ENCODE measurements at places on chromosomes 1 and 21. TPM values are rescaled to one million over a fixed set of nuclear protein-coding genes. Genes with fewer than 3 reads are reported as not detected.
A peak's percentile ranks its signal among the peaks of the same experiment; 100 is the strongest.

GRCh38 chr21:42302794-42303193, 12.4 kb downstream of the TFF3 start:
- no peak for ATAC-seq

DNA sequence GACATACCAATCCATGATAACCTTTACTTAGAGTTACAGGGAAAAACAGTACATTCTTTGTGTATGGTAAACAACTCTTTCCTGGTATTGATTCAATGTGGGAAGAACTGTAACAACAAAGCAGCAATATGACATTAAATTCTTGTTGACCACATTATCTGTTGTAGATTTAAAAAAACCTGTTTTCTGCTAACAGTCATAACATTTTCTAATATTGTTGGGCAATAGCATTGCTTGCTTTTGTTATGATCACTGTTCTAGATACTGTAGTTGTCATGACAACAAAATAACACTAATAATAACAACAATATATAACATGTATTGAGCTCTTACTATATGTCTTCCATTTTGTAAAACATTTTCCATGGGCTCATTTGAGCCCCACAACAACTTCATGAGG, 54.2 kb downstream of the PDE4B start:
- ATAC-seq = no peak

- peak; percentile 31 for ATAC-seq
These were observed 272.9 kb upstream of the C1orf105 start for GRCh38 chr1:172147541-172147940.

DNA sequence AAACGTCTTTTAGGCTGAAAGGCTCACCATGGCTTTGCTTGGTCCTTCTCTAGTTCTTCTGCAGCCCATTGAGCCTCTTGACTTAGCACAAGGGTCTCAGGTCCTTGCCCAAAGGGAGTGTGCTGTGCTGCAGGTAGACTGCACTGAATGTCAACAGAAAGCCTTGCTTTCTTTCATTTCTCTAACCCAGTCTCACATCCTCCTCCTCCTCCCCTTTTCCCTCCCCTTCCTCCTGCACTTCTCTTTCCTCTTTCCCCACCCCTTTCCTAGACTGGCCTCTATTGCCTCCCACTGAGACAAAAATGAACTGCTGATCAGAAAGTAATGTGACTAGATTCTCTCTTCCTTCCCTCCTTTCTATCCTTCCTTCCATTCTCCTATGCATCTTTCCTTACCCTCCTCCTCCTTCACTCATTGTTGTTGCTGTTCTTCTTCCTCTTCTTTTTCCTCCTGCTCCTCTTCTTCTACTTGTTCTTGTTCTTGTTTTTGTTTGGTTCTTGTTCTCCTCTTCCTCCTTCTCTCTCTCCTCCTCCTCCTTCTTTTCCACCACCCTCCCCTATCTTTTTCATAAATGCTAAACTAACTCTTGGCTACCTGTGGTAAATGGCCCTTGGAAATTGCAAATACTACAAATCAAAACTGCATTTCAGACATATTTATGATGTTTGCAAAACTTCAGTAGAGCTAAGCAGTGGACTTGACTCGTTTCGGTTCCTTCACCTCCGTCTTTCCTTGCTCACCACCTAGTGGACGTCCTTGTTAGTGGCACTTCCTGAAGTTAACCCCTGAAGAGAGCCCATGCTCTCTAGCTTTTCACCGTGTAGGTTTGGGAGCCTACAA, at the start of gene SELL:
SELL (minus strand) TSS at position 152 of the 840 bp plus-strand sequence; CDS start at position 30, 122 bp downstream.
- ATAC-seq = peak; percentile 88

- no peak for ATAC-seq
These were observed 173.3 kb downstream of the RWDD3 start for GRCh38 chr1:95407131-95407885.

GRCh38 chr1:205988585-205988995, 14.6 kb downstream of the RAB7B start:
- no peak for ATAC-seq

- ATAC-seq = no peak
These were observed 706.3 kb downstream of the ADGRL2 start for GRCh38 chr1:82507011-82507410.

DNA sequence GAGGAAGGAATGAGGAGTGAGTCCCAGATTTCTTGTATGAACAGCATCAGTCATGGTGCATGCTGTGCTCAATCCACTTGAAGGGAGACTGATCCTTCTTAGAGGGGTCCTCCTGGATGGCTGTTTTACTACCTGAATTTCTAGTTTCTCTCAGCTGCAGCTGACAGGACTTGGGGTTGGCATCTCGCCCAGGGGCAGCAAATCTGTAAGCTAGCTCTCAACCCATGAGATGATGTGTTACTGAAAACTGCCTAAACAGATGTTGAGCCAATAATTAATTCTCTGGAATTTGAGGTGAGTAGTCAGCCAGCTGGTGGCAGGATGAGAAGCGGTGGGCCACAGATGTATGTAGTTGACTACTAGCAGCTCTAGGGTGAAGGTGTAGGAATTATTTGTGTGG, 19.6 kb downstream of the BACH1 start:
- ATAC-seq = no peak

DNA sequence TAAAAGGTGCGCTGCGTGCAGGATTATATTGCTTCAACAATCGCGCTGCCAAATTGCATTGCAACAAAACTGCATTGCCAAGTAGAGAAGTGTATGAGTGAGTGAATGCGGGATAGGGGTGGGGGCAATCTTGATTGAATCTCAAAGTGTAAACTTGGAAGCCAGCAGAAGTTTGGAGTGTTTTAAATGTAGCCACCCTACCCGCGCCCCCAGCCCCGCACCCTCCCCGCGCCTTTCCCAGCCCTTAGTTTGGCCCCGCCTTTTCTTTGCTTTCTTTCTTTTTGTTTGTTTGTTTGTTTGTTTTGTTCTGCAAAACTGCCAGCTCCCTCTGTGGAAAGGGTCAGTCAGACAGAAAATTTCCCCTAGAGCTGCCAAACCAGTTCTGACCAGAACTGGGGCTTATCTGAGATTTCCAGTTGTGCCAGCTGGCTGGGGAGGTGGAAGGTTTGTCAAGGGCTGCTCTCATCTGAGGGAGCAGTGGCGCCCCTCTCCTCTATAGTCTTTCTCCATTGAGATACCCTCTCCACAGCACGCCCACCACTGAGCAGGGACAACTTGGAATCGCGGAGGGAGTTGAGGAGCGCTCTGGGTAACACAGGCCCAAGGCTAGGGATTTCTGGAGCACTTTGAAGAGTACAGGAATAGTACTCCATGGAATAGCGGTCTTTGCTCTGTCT, 666 bp upstream of the BEND5 start:
- ATAC-seq = no peak

- ATAC-seq = no peak
These were observed 10.0 kb downstream of the MAEL start for GRCh38 chr1:166999075-166999474.

- ATAC-seq = peak; percentile 6
These were observed 21.9 kb downstream of the ERRFI1 start for GRCh38 chr1:8004113-8004802.

DNA sequence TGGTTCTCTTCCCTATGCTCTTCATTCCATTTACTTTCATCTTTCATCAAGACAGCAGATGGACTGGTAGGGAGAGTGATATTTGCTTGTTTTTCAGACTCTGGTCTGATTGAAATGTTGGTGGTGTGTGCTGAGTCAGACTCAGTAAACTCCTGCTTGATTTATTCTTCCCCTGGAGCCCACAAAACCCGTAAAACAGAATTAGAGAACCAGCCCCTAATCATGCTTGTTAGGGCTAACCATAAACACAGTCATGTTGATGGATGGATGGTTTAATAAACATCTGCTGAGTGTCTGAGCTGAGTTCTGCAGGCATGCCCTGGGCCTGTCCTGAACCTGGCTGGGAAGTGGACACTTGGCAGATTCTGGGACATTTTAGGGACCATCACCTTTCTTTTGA, 24.8 kb downstream of the NOS1AP start:
- no peak for ATAC-seq

DNA sequence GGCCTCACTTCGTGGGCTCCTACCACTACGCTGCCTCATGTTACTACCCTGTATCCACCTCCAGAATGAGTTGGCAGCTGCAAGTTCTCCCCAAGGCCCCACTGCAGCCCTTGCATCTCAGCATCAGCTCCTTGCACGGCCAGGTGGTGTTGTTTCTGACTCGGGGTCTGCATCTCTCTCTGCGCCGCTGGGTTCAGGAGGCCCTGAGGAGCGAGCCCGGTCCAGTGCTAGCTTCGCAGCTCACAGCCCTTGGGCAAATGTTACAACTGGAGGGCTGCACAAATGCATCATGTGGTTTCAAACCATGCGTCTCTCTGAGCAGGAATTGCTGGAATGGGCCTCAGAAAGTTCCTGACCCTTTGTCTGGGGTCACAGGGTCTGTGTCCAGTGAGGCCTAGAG, 3.2 kb upstream of the CLDN14 start:
- ATAC-seq = no peak

GRCh38 chr1:236063551-236063918, 1.4 kb downstream of the NID1 start:
- no peak for ATAC-seq

DNA sequence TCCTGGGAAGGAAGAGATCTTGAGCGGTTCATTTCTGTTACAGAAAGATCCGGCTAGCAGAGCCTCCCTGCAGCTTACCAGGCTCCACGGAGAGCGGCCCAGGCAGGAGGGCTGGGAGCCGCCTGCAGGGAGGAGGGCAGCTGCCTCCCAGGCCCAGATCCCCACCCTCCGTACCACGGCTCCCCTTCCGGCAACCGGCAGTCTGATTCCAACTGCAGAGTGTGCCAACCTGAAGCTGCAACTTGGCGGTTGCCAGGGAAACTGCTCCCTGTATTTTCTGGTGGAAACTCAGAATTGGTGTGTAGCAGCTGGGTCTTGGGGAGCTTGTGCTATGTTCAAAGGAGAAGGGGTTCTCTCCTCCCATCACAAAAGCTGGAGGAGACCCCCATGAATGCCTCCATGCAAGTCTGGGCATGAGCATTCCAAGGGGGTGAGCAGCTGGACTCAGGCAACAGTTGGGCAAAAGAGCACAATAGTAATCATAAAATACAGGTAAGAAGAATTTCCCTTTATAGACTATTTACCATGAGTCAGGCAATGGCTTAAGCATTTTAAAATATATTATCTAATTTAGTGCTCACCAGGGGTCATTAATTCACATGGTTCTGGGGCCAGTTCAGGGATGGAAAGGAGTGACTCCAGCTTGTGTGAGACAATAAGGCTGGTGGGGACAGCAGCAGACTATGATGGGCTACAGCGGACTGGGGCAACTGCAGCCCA, 46.1 kb upstream of the KAZN start:
- no peak for ATAC-seq

GRCh38 chr1:99751877-99752504, 14.4 kb downstream of the FRRS1 start:
- no peak for ATAC-seq

DNA sequence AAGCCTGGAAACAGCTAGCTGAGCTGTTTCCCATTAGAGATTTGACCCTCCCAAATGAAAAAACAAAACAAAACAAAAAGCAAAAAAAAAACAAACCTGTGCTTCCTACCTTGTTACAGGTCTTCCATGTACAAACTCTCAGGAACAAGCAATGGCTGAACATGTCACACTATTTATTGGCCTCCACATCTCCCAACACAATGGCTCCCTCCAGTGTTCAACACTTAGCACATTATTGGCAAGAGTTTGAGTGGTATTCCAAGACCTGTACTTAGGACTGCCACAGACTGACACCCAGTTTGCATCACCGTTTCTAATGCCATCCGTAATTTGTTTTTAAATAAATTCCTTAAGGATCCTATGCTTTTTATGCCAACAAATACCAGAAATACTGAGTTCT, 195.0 kb upstream of the OLFM3 start:
- no peak for ATAC-seq

DNA sequence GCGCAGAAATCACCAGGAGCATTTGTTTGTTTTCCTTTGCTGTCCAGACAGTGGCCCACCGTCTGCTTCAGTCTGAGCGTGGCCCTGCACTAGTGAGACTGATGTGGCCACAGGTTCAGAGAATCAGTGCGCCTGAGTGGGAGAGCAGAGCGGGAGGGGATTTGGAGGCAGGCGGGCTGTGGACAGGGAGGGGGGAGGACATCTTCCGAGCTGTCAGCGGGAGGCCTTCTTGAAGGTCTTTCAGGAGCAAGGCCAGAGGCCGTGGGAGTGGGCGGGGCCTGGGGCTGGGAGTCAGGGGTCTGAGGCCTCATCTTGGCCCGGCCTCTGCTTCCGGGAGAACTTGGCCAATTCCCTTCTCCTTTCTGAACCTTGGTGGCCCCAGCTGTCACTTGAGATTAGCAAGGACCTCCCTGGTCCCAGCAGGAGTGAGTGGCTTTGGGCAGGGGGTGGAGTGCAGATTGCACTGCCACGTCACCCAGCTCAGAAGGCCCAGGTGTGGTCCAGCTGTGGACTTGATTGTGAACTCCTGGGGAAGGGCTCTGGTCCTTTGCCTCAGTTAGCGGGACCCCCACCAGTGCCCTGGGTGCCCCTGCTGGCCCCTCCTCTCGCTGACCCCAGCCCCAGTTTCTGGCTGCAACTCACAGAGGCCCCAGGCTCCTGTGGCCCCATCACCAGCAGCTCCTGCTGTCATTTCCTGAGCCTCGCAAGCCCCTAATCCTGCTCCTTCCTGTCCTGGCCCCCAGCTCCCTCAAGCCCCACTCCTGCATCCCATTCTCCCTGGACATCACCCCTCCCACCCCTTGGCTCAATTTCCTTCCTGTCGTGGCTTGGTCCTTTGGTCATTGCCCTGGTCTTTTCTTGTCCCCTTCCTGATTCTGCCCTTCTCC, 8.4 kb downstream of the TNFRSF1B start:
- ATAC-seq = no peak

GRCh38 chr1:32051706-32052105, 21.0 kb upstream of the TMEM39B start:
- ATAC-seq = no peak

DNA sequence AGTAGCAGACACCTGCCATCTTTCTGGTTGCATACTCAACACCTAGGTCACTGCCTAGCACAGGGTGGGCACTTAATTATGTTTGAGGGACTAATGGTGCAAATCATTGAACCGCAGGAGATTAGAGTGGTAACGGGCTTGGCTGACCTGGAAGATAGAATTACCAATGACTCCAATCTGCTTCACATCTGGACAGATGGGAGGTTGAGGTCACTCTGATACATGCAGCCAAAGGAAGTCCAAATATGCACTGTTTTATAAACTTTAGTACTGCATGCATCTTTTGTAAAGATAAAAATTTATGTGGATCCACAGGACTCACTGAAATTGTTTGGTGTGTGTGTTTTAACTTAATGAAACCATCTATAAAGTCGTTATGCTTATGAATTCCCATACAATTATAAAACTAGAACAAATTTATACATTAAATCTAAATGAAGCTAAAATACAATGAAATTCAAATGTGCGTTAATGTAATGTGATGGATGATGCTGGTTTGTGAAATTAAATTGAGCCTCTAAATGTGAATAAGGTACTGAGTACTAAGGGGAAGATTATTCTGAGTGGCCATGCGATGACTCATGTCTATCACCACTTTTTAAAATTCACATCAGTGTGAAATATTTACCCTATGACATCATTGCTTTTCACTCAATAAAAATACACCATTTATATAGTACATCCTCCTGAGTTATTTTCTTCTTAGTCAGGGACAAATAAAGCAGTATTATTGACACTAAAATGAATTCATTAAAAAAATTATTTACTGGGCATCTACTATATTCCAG, 224.7 kb upstream of the FAM78B start:
- no peak for ATAC-seq

GRCh38 chr1:6001992-6002576, 9.9 kb upstream of the NPHP4 start:
- ATAC-seq = no peak

CD53 gene
- total RNA-seq = 5.1 TPM

OR2L8 gene
- total RNA-seq = not detected

SYCP1 gene
- total RNA-seq = not detected

RNASEL gene
- 6.1 TPM for total RNA-seq

C1orf198 gene
- 15.1 TPM for total RNA-seq

PAPPA2 gene
- 0.12 TPM for total RNA-seq

CASZ1 gene
- total RNA-seq = 22.8 TPM

SLC9C2 gene
- total RNA-seq = 0.12 TPM

OXCT2 gene
- total RNA-seq = 0.20 TPM

FALEC gene
- total RNA-seq = 1.6 TPM
